ENCODE measurements at places on chromosomes 1 and 21.

DNA sequence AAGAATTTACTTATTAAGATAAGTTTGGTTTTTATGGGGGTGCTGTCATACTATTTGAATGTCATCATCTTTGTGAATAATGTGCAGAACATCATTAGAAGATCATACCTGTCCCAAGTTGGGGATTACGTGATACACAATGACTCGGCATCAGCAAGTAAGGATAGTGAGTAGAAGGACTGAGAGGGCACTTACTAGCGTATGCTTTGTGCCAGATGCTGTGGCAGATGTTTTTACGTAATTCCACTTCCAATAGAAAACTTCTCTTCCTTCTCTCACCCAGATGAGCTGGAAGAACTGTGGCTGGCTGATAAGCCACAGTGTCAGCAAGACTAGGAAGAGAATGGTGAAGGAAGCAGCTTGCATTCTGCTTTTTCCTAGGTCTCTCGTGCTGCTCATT is 28.1 kb upstream of the TGFB2 start:
- DNase-seq, result no peak

- no peak for DNase-seq
Observed at GRCh38 chr1:170807432-170807831, 127.9 kb upstream of the MROH9 start.

- DNase-seq, result no peak
Observed at GRCh38 chr1:91817211-91817905, 68.6 kb downstream of the TGFBR3 start.

GRCh38 chr1:39657923-39658485 is 13.9 kb downstream of the NT5C1A start:
- DNase-seq, result no peak

- DNase-seq, result no peak
Observed at GRCh38 chr1:186884251-186884650, 55.5 kb downstream of the PLA2G4A start.

- DNase-seq, result no peak
Observed at GRCh38 chr1:237701534-237701933, 189.2 kb downstream of the ZP4 start.

DNA sequence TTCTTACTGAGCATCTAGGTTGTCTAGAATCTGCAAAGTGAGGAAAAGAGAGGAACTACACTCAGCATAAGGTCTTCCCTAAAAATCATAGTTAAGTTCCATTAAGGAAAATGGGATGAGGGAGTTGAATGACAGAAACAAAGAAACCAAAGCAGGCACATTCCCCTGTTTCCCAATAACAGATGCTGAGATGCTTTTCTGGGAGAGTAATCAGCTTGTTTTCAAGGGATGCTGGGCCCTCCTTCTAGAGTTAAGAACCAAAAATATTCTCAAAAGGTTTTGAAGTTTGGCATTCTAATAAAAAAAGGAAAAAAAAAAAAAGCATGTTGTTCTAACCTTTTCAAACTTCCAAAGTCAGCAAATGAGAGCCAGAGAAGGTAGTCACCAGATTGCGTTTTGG is 105.2 kb upstream of the ZNF648 start:
- no peak for DNase-seq

DNA sequence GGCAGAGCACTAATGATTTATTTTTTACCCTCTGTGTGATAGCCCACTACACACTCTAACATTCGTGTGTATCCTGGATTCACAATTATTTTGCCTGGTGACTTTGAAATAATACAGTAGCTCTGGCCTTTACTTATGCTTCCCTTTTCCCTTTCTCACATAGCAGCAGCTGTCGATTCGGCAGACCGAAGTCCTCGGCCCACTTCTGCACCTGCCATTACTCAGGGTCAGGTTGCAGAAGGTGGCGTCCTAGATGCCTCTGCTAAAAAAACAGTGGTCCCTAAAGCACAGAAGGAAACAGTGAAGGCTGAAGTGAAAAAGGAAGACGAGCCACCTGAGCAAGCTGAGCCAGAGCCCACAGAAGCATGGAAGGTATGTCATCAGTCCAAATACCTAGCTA is 70.8 kb downstream of the TMEM200B start:
- DNase-seq, result no peak

DNA sequence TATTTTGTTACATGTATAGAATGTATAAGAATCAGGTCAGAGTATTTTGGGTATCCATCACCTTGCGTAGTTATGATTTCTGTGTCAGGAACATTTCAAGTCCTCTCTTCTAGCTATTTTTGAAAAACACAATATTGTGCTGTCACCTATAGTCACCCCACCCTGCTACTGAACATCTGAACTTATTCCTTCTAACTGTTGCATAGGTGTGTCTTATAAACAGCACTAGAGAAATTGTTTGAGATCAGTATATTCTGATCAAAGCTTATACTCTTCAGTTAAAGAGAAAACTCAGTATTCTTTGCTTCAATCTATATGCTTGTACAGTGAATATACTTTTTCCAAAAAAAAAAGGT is 96.0 kb downstream of the ASH1L start:
- DNase-seq, result no peak

GRCh38 chr1:101697072-101697471 is 299.7 kb downstream of the OLFM3 start:
- no peak for DNase-seq

- no peak for DNase-seq
Observed at GRCh38 chr1:108850929-108851328, 6.0 kb downstream of the AKNAD1 start.
